ENCODE measurements at places on chromosomes 2 and 18. TPM values are rescaled to one million over a fixed set of nuclear protein-coding genes. Genes with fewer than 3 reads are reported as not detected.
A peak's percentile ranks its signal among the peaks of the same experiment; 100 is the strongest.

IL1RN gene
- 80.2 TPM for total RNA-seq

DNA sequence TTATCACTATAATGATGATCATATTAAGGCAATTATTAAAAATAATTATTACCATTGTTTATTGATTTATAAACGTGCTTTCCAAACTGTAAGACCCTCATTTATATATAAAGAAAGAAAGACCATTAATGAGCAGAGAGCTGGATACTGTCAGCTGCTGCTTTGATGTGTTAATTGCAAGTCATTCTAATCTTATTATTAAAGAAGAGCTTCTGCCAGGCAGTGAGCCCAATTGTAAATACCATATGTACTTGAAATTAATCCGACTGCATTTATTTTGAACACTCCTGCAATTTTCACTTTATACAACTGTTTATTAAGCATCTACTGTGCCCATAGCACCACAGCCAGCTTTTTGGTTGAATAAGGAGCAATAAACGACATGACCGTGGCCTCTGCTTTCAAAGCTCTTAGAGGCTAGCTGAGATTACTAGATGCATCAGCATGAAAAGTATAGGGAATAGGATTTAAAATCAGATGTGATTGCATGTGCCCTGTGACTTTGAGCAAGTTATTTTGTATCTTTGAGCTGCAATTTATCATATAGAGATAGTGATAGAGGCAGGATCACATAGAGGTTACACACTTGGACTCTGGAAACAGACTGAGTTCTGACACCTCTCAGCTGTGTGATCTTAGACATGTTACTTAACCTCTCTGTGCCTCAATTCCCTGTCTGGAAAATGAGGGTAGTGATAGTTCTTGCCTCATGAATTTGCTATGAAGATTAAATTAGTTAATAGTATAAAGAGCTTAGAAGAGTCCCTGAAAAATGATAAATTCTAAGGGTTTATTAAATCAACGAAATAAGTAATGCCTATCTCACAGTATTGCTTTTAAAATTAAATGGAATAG is 83.4 kb downstream of the MYCN start:
- DNase-seq = no peak

GRCh38 chr18:3380384-3380961 is 69.5 kb upstream of the TGIF1 start:
- no peak for DNase-seq

DNAH6 gene
- 2.2 TPM for total RNA-seq

DNA sequence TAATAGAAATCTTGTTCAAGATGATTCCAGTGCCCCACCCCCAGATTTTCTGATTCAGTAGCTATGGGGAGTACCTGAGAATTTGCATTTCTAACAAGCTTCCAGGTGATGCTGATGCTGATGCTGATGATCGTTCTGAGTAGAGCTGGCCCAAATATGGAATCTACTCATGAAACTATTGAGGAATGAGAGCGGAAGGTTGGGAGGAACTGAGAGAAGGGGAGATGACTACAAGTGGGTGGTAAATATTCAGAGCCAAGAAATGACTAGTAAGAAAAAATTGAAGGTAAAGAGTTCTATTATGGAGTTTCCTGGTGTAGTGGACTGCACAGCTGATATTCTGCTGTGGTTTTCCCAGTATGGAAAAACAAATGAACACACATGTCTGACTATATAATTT is 235.4 kb upstream of the FN1 start:
- DNase-seq = no peak

DNA sequence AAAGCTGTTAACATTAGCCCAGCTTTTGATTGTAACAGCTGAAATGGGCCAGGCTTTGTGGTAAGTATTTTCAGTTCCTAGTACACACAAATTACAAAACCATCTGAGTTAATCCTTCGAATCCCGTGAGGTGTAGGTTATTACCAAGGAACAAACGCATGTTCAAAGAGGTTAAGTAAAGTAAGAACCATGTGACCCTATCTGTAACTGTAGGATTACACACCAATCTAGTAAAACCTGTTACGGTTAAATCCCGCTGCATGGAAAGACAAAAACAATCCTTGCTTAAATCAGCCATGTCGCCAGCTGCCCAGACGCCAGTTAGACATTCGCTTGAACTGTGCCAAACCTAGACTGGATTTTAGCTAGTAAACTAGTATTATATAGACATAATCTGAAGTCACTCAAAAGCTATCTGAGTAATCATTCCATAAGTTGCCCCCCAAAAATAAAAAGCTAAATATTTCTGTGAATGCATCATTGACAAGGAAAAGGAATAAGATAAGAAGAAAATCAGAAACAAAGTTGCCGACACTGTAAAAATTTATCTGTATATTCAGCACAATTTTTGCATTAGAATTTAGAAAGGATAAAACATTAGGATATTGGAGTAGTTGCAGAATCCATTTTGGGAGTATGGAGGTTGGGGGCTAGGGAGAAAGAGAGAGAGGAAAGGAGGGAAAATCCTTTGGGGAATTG is 638.0 kb downstream of the CNTNAP5 start:
- DNase-seq = no peak

DNA sequence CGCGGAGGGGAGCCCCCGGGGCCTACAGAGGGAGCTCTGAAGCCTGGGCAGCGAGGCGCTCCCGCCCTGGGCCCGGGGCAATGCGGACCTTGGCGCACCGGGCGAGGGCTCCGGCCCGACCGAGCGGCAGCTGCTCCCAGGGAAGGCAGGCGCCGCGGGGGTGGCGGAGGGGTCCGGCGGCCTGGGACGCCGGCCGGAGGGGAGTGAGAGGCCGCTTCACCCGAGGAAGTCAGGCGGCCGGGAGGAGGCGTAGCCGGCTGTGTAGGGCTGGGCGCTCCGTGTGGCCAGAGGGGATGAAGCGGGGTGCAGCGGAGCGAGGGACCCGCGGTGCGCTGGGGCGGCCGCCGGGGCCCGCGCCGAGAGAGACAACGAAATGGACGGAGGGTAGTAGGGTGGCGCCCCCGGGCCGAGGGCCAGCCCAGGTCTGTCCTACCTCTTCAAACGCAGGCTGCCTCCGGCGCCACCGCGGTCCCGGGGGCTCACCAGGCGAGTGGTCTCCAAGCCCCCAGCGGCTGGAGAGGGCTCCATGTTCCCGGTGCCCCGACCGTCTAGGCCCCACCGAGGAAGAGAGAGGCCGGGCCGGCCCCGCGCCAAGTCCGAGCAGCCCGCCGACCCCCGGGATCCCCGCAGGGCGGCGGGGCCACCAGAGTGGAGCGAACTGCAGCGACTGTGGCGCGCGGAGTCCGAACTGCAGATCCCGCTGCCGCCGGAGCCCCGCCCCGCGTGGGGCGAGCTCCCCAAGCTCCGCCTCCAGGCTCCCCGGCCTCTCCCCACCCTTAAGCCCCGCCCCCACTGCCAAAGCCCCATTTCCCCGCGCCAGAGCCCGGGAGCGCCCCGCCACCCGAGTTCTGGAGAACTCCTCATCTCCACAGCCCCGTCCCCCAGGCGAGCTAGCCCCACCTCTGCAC is at the start of gene SLC30A3:
Gene SLC30A3 (minus strand): TSS at position 669 of the 908 bp plus-strand sequence. CDS start 141 bp downstream, at position 528.
- no peak for DNase-seq

- no peak for DNase-seq
These were observed 57.9 kb downstream of the DYNC1I2 start for GRCh38 chr2:171745141-171745540.

DNA sequence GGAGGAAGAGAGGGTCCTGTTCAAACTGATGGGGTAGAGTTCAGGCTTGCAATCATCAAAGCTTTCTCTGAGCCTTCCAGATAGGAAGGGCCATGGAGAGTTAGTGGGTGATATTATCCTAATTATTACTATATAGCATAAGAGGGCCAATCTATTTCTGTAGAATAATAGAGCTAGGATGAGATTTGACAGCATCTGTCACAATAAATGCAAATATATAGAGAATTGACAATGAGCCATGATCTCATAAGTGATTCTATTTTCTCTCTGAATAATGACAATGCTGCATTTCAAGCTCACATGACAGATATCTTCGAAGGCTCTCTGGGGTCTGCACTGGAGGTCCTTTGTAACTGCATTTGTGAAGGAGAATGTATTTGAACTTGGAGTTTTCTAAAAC is 521.9 kb upstream of the CELF4 start:
- DNase-seq = no peak

DNA sequence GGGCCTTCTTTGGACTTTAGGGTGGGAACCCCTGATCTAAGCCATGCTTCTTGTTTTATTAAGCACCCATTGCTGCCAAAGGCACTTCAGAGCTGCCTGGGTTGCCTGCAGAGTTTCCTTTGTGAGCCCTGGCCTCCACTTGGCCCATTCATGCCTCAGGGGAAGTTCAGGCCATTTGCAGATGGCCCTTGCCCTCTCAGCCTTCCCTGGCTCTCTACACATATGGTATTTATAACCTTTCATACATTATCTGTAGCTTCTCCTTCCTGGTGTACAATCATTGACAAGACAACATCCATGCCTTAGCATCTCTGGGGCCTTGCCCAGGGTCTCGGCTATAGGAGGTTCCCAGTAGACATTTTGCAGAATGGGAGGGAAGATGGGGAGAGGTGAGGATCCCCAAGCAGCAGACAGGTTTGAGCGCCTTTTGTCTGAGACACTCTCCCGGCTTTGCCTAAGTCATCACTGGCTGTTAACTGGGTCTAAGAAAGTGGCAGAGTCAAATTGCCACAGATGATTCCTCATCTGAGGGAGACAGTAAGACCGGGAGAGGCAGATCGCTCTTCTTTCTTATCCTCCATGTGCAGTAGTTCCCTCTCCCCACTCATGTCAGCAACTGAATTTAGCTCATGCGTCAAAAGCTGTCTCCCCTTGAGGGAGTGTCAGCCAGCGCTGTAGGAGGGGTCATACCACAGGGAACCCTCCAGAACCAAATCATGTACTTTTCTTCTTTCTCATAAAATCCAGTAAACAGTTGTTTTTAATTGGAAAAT is 2.7 kb downstream of the EHD3 start:
- no peak for DNase-seq

DNA sequence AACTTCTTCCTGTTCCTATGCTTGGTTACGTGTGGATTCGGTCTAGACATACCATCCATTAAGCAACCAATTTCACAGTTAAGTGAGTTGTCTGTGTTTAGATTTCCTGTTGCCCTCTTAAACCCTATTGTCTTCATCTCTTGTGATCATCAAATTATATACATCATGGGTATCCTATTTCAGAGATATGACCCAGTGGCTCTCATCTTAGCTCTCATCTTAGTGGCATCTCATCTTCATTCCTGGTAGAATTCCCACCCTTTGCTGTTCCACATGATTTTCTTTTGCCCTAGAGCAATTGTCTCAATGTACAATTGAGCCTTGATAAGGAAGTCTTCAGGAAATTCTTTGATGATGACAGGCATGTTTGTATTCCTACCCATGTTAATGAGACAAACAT is 29.4 kb upstream of the FN1 start:
- DNase-seq = no peak

SLC9A2 gene
- 21.1 TPM for total RNA-seq

DNA sequence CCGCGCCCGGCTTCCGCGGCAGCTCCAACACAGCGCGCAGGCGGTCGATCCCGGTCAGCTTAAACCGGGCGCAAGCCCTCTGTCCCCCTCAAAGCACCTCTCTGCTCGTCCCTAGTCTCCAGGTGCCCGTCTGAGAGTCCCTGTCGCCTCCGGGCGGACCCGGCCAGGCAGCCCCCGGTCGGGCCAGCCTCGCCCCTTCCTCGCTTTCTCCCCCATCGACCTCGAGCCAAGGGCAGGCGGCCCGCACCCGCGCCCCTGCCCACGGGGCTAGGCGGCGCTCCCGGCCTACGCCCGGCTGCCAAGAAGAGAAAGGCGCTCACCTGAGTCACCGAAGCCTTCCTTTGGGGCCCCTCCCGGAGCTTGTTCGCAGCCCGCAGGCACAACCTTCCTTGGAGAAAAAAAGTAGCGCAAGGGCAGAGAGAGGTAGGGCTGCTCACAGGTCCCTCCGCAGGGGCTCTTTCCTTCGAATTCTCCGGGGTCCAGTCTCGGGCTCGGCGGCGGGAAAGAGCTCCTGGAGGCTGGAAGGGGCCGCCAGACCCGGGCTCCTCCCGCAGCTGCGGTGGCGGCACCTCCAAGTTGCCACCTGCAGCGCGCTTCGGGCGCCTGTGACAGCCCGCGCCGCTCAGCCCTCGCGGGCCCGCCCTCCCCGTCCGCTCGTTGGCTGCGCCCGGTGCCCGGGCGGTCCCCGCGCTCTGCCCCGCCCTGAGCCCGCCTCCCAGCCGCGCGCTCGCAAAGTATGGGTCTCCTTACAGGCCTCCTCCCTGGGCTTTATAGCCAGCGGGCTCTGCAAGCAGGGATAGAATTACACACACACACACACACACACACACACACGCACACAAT is 86.5 kb upstream of the EPB41L3 start:
- peak; percentile 59 for DNase-seq

GRCh38 chr2:47067788-47068407 is 87.2 kb downstream of the STPG4 start:
- DNase-seq = no peak

- DNase-seq = no peak
These were observed 54.5 kb downstream of the MAP4K4 start for GRCh38 chr2:101751875-101752619.

PDCD1 gene
- 0.57 TPM for total RNA-seq

DGUOK gene
- total RNA-seq = 63.3 TPM

TRIM54 gene
- total RNA-seq = 0.18 TPM

GEN1 gene
- 11.2 TPM for total RNA-seq

GRCh38 chr2:177970670-177971454 is 101.7 kb downstream of the PDE11A start:
- DNase-seq = no peak

GPR75 gene
- 4.4 TPM for total RNA-seq

GRCh38 chr2:234363011-234363487 is 133.8 kb downstream of the ARL4C start:
- DNase-seq = peak; percentile 52

DNA sequence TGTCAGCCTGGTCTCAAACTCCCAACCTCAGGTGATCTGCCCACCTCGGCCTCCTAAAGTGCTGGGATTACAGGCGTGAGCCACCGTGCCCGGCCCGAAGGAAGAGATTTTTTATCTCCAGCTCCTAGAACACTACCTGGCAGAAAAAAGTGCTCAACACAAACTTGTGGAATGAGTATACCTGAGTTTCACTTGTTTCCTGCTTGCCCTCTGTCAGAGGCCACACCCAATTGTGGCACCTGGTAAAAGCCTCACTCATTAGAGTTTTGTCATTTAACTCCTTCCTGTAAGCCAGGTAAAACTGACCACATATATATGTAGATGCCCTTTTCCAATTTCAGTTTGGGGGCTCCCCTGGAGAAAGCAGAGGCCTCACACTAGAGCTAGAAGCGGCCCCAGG is 42.2 kb upstream of the RTN4 start:
- no peak for DNase-seq

DNA sequence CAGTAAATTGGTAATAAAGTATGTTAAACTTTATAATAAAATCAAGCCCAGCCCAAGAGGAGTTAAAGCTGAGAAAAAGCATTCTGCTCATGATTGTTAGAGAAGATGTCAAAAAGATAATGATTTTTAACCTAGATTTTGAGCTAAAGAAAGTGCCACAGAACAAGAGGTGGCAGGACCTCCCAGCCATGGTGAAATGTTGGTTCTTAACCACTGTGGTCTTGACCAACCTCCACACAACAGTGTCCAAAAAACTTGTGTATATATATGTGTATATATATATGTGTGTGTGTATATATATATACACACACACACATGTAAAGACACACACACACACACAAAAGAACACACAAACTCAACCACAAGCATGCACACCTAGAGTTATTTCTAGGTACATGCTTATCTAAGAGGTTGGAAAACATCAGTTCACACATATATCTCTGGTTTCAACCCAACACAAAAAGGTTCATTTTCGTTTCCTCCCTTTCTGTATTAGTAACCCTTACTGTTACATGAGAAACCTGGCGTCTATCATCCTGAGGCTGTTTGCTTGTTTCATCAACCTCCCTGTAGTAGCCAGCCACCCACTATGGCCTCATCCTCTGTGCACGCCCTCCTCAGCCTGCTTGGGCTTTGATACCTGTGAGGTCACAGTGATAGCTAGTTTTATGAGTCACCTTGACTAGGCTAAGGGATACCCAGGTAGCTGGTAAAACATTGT is 631.8 kb upstream of the ID2 start:
- DNase-seq = no peak

TTC39C gene
- 33.2 TPM for total RNA-seq

SAG gene
- total RNA-seq = not detected

Measured in ureter (tissue), 1 donor.